Astrocyte (in vitro differentiated cells and primary cell): ENCODE measurements at places on chromosomes 11 and 22. TPM values are rescaled to one million over a fixed set of nuclear protein-coding genes. Genes with fewer than 3 reads are reported as not detected.

The MYO7A gene
- total RNA-seq: 0.16 TPM in 1 of 2 replicates, not detected in the other

The C11orf52 gene
- total RNA-seq: 0.50 and 0.60 TPM in 2 replicates

The SPDYC gene
- total RNA-seq: not detected in 2 replicates

The HTR3A gene
- not detected in 2 replicates for total RNA-seq

The SSTR3 gene
- 0.07 TPM in 1 of 2 replicates, not detected in the other for total RNA-seq

- no peak for DNase-seq
- no peak overlapping the region for H3K27ac ChIP-seq
- H3K4me3 ChIP-seq: no peak overlapping the region
- peaks cover 13% of the 10 kb centered on the region for H3K4me1 ChIP-seq
Measured at GRCh38 chr11:72009156-72009555, 10.4 kb downstream of the IL18BP start.

- H3K27me3 ChIP-seq: no peaks in the 10 kb centered on the region
- no peak for DNase-seq
- H3K4me3 ChIP-seq: no peak overlapping the region
- no peak overlapping the region for H3K27ac ChIP-seq
Measured at GRCh38 chr11:34145073-34145472, 39.6 kb downstream of the NAT10 start.

- H3K4me3 ChIP-seq: no peak overlapping the region
- no peaks in the 10 kb centered on the region for H3K27me3 ChIP-seq
- H3K27ac ChIP-seq: no peak overlapping the region
- peaks cover 12% of the 10 kb centered on the region for H3K4me1 ChIP-seq
- no peak for DNase-seq
- peaks cover 26% of the 10 kb centered on the region for H3K36me3 ChIP-seq
Measured at GRCh38 chr11:45864041-45864440, 16.8 kb downstream of the CRY2 start.

GRCh38 chr22:40050258-40050657 lies 55.5 kb downstream of the FAM83F start:
- no peak overlapping the region for H3K4me3 ChIP-seq
- H3K36me3 ChIP-seq: no peaks in the 10 kb centered on the region
- H3K27ac ChIP-seq: no peak overlapping the region
- H3K4me1 ChIP-seq: no peaks in the 10 kb centered on the region
- no peaks in the 10 kb centered on the region for H3K27me3 ChIP-seq

GRCh38 chr22:45504373-45505341 lies 2.0 kb downstream of the FBLN1 start:
- H3K4me3 ChIP-seq: peak overlapping the region; percentile 70
- H3K27ac ChIP-seq: peak overlapping the region; percentile 59
- H3K4me1 ChIP-seq: peaks cover 32% of the 10 kb centered on the region

GRCh38 chr11:20162824-20163782 lies 2.8 kb upstream of the DBX1 start:
- DNase-seq: peak; percentile 15
- no peak overlapping the region for H3K27ac ChIP-seq
- H3K36me3 ChIP-seq: no peaks in the 10 kb centered on the region
- peaks cover 4% of the 10 kb centered on the region for H3K4me1 ChIP-seq

GRCh38 chr22:44491269-44492035 lies 6.6 kb downstream of the RTL6 start:
- H3K4me1 ChIP-seq: peaks cover under 1% of the 10 kb centered on the region
- no peaks in the 10 kb centered on the region for H3K27me3 ChIP-seq
- no peak overlapping the region for H3K4me3 ChIP-seq
- H3K27ac ChIP-seq: no peak overlapping the region

DNA sequence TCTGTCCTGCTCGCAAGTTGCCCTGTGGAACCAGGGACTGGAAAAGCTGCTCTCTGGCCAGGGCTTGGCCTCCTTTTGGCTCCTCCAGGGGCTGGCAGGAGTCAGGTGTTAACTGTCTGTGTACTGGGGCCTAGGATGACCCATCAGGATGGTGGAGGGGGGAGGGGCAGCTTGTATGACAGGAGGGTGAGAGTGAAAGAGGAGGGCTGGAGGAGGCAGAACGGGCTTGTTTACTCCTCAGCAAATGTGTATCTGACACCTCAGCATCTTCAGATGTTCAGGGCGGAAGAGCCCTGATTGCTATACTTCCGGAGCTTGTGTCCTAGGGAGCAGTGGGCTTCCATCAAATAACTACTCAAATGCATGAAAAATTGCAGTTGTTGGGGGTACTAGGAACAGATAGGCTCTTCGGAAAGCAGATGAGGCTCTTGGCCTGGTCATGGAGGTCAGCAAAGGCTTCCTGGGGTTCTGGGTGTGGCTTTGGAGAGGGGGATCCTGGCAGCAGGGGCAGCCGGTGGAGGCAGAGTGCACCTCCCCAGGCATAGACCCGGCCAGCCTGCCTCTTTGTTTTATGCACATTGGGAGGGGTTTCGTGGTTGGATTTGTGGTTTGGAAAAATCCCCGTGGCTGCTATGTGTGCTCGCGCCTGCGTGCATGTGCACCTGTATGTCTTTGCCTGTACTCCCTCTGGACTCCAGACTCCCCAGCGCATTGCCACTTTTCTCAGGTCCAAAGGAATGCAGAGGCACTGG lies 31.2 kb downstream of the CD82 start:
- no peak overlapping the region for H3K27ac ChIP-seq
- H3K27me3 ChIP-seq: no peaks in the 10 kb centered on the region
- no peak overlapping the region for H3K4me3 ChIP-seq
- no peaks in the 10 kb centered on the region for H3K4me1 ChIP-seq
- peak; percentile 32 for DNase-seq

DNA sequence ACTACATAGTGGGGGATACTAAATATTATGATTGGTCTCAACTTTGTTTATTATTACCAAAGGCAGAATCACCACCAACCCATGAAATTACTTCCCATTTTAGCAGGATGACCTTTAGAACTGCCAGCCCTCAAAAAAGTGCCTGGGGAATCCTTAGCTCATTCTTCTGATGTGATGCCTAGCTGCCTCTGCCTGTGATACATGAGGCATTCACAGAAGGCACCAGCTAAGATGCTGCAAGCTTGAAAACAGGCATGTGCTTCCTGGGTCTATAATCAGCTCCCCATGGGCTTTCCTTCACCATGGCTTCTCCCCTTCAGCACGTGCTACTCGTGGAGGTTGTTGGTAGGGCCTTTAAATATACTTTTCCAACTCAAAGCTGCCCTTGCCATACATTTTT lies 50.4 kb upstream of the ARHGAP20 start:
- no peaks in the 10 kb centered on the region for H3K27me3 ChIP-seq
- H3K27ac ChIP-seq: no peak overlapping the region
- H3K4me3 ChIP-seq: no peak overlapping the region
- DNase-seq: no peak

DNA sequence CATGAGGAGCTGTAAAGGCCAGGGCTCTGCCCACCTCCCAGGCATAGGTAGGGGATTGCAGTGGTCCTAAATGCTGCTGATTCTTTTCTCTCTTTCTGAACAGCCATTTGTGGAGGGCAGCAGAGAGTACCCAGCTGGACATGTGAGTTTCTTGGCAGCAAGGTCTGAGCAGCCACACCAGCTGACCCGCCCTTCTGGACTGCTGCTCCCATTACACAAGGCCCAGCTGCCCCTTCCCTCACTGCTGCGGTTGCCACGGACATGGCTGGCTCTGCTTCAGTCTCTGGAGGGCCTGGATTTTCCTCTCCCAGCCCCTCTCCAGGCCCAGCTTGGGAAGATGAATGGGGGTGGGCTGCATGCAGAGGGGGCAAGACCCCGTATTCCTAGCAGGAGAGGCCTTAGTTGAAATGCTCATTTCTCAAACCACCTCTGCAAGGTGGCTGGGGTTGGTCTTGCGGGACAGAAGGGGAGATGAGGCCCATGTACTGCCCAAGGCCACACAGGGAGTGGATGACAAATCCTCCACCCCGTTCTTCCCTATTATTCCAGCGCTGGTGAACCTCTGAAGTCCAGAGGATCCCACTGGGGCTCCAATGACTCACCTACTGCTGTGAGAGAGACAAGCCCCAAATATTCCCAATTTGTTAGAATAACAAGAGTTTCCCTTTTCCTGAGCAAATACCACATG lies 4.6 kb downstream of the LGALS12 start:
- no peak overlapping the region for H3K4me3 ChIP-seq
- no peaks in the 10 kb centered on the region for H3K27me3 ChIP-seq
- no peak overlapping the region for H3K27ac ChIP-seq

- H3K4me1 ChIP-seq: peaks cover 5% of the 10 kb centered on the region
- H3K4me3 ChIP-seq: no peak overlapping the region
- no peaks in the 10 kb centered on the region for H3K36me3 ChIP-seq
- no peak for DNase-seq
Measured at GRCh38 chr11:78708388-78708787, 133.7 kb upstream of the NARS2 start.

GRCh38 chr22:22870577-22871404 lies 16.8 kb upstream of the IGLL5 start:
- peaks cover 2% of the 10 kb centered on the region for H3K27me3 ChIP-seq
- H3K27ac ChIP-seq: no peak overlapping the region
- no peak overlapping the region for H3K4me3 ChIP-seq
- no peaks in the 10 kb centered on the region for H3K4me1 ChIP-seq
- H3K36me3 ChIP-seq: no peaks in the 10 kb centered on the region

DNA sequence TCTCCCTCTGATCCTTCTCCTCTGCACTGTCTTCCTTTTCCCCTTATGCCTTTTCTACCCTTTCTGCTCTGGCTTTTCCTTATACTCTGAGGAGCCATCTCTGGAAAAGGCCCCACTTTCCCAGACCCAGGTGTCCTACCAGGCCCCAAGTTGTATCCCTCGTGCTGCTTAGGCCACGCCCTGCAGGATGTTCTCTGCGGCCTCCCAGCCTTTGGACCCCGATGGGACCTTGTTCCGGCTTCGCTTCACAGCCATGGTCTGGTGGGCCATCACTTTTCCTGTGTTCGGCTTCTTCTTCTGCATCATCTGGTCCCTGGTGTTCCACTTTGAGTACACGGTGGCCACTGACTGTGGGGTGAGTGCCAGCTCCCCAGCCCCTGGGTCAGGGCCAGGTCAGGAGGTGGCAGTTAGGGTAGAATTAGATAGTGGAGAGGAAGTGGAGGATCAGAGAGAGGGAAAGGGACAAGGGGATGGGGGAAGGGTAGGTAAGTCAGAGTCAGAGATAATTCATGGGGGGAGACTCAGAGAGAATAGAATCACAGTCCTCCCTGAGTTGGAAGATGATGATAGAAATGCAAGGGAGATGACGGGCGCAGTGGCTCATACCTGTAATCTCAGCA lies 8.9 kb downstream of the PGAP2 start:
- H3K27ac ChIP-seq: no peak overlapping the region
- DNase-seq: no peak
- no peaks in the 10 kb centered on the region for H3K4me1 ChIP-seq
- H3K4me3 ChIP-seq: no peak overlapping the region
- no peaks in the 10 kb centered on the region for H3K27me3 ChIP-seq

DNA sequence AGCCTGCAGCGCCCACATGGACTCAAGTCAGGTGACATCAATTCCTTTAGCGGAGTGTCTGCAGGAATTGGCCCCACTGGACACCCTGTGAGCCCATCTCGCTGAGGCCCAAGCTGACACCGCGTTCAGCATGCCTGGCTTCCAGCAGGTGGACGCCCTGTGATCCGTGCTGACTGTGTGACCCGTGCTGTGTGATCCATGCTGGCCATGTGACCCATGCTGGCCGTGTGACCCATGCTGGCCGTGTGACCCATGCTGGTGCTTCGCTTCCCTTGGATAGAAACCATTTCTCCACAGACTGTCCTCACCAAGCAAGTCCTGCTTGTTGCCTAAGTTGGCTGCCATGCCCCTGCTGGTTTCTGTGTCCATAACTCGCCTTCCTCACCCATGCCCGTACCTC lies 392.1 kb downstream of the BRD1 start:
- H3K4me1 ChIP-seq: no peaks in the 10 kb centered on the region
- no peak overlapping the region for H3K27ac ChIP-seq
- no peak for DNase-seq
- no peaks in the 10 kb centered on the region for H3K36me3 ChIP-seq
- H3K4me3 ChIP-seq: no peak overlapping the region
